K562 (cell line): ENCODE measurements at places on chromosomes 1 and 21. TPM values are rescaled to one million over a fixed set of nuclear protein-coding genes. Genes with fewer than 3 reads are reported as not detected.

TXNIP gene
- 257 and 263 TPM in 2 replicates for total RNA-seq

CR1L gene
- total RNA-seq: 30.0 and 33.7 TPM in 2 replicates

SPATA45 gene
- not detected in 2 replicates for total RNA-seq

DNA sequence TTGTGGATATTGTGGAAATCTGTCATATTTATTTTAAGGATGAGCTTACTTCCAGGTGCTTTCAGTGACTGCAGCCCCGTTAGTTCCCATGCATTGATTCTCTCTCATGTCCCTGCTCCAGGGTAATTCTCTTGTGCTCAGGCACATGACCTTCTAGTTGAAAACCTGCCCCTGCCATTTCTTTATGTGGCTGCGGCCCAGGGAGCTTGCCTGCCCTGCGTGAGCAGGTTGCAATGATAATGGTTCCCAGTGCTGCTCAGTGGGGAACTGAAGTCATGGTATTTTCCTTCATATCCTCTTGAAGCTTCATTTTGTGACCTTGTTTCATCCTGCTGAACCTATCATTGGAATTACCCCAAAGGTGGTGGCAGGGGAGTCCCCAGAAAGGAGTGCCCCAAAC lies 229.8 kb downstream of the DISC1 start:
- DNase-seq: no peak

DNA sequence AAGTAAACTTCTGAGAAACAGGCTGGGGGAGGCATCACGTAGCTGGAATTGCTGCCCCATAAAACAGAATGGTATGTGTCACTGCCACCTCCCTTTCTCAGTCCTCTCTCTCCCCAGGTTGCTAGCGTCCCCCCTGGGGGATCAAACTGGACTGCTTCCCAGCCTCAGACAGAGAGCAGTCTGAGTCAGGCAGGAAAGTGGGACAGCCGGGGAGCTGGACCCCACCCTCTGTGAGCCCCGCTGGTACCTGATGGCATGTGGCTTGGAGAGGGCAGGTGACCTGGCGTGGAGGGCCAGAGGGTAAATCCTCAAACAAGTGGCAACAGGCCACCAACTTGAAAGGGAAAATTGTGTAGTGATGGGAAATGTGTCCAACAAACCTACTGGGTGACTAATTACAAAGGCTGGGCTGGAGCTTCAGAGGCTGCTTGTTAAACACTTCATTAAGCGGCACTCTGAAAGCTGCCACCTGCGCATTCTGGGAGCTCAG lies 1.0 kb upstream of the SFN start:
- DNase-seq: no peak

DNA sequence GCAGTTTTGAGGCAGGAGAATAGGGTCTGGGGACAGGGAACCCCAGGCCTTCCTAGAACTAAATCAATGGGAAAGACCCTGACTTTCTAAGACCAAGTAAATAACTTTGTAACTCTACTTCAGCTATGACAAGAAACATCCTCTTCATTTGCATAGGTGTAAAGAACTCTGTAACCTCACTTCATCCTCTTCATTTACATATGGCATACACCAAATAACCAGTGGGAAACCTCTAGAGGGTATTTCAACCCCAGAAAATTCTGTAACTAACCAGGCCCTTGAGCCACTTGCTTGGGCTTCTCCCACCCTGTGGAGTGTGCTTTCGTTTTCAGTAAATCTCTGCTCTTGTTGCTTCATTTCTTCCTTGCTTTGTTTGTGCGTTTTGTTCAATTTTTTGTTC lies 495.6 kb downstream of the SIPA1L2 start:
- no peak for DNase-seq
